IMR-90 (cell line): ENCODE measurements at places on chromosomes 13 and 19.

- no peak for DNase-seq
Measured at GRCh38 chr19:30804751-30805150, 432.6 kb downstream of the ZNF536 start.

DNA sequence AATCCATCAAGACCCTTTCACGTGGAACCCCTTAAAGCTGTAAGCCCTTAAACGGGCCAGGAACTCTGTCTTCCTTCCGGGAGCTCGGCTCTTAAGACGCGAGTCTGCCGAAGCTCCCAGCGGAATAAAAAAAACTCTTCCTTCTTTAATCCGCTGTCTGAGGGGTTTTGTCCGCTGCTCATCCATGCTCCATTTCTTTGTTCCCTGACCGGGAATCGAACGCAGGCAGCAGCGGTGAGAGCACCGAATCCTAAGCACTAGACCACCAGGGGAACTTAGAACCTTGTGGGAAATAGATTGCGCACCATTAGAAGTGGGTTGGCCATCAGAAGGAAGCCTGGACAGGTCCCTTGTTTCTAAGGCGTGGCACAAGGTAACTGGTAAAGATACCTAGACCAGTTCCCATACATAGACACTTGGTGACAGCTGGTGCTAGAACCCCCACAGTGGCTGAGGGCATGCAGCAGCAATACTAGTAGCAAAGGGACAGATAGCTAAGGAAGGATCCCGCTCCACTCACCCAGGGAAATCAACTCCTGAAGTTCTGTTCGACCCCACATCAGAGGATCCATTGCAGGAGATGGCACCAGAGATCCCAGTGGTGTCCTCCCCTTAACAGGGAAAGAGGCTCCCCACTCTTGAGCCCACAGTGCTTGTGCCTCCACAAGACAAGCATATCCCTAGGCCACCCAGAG lies 1.5 kb upstream of the RGCC start:
- no peak for DNase-seq

DNA sequence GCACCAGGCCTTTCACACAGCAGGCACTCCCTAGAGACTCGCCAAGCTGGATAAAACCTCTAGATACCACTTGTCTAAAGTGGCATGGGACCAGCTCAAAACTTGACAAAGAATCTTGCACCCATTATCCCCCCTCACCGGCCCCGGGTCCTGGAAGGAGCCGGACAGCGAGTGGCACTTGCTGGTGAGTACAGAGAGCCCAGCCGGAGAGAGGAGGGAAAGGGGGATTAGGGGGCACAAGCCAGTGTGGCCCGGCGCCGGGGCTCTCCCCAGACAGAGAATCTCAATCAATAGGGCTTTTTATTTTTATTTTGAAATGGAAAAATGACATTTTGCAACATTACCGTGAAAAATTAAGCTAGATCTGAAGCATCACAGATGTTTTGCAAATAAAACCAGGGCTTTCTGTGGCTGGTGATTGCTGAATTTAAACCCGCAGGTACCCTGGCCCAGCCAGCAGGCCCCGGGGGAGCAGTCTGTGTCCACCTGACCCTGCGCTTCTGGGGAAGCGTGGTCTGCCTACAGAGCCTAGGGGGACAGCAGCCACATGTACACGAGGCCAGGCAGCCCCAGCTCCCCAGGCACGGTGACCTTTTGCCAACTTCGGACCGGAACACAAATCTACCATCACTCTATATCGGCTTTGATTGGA lies 10.0 kb upstream of the VSTM2B start:
- DNase-seq: no peak

- no peak for DNase-seq
Measured at GRCh38 chr13:32234914-32235313, 80.2 kb downstream of the ZAR1L start.

GRCh38 chr19:46714444-46715106 lies 2.3 kb downstream of the PRKD2 start:
- no peak for DNase-seq

- DNase-seq: no peak
Measured at GRCh38 chr13:77409412-77409811, 82.5 kb upstream of the MYCBP2 start.

DNA sequence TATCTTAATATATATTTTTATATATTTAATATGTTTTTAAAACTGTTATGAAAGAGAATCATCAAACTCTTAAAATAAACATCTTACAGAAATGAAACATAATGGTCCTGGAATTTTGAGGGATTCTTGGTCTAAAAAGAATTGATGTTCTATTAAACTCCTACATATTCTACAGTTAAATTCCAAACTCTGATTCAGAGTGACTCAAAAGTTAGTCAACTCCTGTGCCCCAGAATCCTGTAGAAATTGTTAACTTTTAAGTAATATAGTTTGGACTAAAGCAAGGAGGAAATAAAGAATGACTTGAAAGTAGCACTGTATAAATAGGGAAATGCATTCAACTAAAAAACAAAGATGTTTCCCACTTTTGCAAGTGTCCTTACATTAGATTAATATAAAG lies 47.7 kb downstream of the FNDC3A start:
- DNase-seq: peak; percentile 92

DNA sequence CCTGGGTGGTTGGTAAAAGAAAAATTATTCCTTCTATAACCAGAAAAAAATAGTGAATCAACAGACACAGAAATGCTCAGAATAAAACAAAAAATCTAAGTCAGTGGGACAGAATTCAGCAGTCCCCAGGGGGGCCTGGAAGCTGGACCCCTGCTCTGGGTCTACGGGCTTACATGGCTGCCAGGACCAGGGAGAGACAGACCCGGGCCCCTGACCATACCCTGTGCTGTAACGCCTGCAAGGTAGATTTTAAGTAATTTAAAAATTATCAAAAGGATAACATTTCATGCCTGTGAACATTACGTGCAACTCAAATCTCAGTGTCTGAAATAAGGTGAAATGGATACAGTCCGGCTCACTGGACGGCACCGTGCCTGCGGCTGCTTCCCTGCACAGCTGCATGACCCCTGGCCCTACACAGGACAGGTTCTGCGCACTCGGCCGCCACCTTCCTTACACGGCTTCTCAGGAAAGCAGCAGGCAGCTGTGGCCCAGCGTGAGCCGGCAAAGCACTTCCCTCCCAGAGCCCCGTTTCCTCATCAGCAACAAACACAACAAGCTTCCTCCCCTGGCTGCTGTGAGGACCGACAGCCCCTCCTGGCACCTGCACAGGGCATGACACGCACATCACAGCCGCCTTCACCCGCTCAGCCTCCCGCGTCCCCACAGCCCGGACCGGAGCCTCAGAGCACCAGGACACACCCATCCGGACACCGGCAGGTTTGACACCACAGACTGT lies 22.2 kb downstream of the RASA3 start:
- DNase-seq: no peak

- DNase-seq: peak; percentile 75
Measured at GRCh38 chr19:33795370-33796163, 1.1 kb upstream of the KCTD15 start.

GRCh38 chr13:100523411-100523810 lies 65.2 kb downstream of the GGACT start:
- no peak for DNase-seq

DNA sequence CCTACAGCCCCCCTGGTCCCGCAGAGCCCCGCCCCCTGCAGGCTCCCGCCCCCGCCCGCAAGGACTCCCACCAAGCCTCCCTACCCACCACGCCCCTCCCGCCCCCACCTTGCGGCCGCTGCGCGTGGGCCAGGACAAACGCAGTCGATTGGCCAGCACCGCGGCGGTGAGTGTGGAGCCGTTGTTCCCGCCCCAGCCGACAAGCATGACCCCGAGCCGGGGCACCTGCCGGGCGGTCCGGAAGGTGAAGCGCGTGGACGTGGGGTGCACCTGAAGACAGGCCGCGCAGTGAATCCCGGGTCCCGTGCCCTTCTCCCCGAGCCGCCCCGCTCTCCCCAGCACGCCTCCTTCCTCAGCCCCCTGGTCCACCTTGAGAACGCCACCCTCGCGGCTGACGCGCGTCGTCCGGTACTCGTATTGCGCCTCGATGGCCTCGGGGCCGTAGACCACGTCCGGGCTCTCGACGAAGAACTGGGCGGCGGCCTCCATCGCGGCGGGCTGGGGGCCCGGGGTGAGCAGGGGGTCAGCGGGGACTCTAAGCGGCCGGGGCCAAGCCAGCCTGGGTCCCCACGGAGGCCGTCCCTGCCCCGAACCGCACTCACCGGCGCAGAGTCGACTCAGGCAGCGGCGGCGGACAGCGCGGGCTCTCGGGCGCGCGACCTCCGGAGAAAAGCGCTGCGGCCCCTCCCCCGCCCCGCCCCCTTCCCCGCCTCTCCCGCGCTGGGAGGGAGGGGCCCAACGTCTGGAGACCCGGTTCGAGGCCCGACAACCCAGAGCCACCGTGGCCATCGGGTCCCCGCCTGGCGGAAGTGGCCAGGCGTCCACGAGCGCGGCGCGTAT lies at the start of gene ISYNA1:
ISYNA1 (minus strand) TSS at position 643 of the 840 bp plus-strand sequence; CDS start at position 489, 154 bp downstream.
- peak; percentile 20 for DNase-seq

DNA sequence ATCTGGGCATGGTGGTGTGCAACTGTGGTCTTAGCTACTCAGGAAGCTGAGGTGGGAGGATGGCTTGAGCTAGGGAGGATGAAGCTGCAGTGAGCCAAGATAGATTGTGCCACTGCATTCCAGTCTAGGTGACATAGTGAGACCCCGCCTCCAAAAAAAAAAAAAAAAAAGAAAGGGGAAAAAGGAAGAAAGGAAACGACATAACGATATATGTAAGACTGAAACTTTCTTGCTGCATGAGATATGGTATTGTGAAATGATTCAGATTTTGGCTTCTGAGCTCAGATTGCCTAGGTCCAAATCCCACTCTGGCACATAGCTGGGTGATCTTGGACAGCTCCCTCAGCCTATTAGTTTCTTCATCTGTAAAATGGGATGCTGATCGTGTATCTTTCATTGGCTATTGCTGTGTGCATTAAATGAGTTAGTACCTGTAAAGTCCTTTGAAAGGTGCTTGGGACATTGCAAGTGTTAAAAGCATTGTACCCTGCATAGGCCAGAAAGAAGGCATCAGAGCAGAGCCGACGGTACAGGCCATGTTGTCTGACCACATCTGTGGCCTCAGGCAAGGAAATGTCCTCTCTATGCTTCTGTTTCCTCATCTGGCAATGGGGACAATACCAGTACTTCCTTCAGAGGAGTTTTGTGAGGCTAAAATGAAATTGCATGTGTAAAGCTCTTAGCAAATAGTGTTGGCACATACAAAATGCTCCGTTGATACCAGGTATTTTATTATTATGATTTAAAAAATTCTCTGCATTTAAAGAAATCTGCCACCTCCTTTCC lies 32.6 kb upstream of the SLC46A3 start:
- no peak for DNase-seq
